Germinal center (tissue), 1 donor: ENCODE measurements at places on chromosomes 1 and 21.

DNA sequence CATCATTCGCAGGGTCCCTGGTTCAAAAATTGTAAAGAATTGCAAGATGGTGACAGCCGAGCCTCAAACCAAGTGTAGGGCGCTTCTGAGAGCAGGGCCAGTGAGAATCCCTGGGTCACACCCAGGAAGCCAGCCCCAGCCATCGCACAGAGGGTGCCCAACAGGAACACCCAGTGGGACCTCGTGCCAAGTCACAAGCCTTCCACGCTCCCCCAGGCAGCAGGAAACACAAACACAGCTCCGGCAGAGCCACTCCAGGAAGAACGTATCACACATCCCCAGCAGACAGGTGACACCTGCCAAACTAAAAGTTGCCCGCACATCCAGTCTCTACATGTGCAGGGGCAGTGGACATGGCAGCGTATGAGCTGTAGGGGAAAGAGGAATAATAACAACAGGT is 20.2 kb downstream of the DHRS3 start:
- DNase-seq = no peak

- DNase-seq = no peak
Observed at GRCh38 chr1:53091841-53092645, 30.0 kb downstream of the PODN start.

DNA sequence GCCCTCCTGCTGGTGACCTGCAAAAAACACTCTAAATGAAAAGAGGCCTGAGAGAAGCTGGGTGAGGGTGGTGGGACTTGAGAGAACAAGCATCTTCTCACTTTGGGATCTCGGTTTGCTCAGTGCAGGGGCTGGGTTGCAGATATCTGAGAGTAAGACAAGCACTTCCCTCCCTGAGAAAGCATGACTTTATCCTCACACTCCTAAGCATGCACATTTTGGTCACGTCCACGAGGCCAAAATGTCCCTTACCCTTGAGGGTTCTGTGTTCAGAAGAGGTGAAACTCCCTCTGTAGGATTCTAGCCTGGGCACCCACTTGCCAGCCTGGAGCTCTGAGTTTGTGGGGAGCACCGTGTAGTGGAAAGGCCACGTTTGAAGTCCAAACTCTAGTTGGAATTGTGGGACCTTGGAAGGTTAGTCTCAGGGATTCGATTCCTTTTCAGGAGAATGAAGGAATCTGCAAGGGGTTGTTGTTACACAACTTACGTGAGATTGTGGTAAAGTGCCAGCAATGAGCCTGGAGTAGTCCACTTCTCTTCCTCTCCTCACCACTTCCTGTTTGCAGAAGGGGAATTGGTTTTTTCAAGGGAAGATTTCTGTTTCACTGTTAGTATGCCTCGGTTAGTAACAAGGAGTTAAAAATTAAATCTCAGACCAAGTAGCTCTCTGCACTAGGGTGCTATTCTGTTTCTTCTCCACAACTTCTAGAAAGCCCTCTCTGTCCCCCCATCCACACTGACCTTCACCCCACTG is 3.0 kb downstream of the FCAMR start:
- DNase-seq = no peak

DNA sequence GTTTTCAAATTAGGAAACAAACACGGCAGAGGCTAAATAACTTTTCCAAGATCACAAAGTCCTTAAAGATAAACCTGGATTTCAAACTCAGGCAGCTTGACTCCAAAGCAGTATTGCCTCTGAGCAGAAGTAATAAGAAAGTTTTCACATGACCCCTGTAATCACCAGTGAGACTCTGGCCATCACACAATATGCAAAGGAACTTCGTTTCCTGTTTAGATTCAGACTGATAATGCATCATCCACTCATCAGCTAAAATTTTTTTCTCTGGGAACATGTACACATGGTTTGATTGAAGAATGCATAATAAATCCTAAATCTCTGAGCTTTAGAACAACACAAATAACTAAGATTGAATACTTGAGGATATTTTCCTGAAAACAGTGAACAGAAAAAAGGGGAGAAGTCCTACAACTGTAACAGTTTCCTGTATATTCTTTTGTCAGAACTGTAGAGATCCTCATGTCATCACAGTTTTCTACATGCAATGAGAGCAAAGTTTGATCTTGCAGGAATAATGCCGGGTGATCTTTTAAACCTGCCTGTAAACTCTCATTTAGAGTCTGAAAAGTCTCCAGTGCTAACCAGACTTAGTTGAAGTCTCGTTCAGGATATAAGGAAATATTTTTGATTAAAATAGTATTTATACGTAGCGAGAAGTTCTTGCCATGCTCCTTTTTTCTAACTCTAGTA is 225.3 kb downstream of the SPATA17 start:
- no peak for DNase-seq

DNA sequence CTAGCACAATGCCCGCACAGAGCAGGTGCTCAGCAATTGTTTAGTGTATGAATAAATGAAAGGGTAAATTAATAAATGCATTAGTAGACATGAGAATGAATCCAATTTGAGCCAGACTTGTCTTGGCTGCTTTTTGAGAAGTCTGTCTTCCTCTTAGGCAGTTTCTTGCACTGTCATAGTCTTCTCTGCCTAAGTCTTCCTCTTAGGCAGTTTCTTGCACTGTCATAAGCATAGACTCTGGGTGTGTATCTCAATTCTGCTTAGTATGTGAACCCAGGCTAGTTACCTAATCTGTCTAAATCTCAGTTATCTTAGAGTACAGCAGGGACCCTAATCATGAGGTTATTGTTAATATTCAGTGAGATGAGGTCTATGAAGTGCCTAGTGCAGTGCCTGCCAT is 27.2 kb downstream of the NHLH2 start:
- DNase-seq = no peak

GRCh38 chr1:107862064-107862463 is 102.9 kb downstream of the VAV3 start:
- DNase-seq = no peak

DNA sequence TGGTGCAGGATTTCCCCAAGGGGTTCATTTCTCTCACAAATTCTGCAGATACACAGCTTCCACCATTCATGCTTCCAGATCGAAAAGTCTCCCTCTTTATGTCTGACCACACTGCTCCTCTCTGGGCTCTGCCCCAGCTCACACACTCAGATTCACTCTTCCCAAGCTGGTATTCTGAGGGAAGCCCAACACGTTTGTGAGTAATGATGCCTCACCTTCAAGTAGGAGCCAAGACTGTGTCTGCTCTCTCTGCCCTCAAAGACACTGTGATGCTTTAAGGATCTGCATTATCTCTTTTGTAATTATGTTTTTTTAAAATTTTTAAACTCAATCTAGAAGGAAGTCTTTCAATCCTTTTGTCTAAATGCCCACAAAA is 19.8 kb downstream of the PRAMEF11 start:
- no peak for DNase-seq

- no peak for DNase-seq
Observed at GRCh38 chr1:55073187-55073916, 34.0 kb downstream of the PCSK9 start.

- no peak for DNase-seq
Observed at GRCh38 chr1:96352733-96353132, 368.9 kb upstream of the PTBP2 start.

GRCh38 chr1:77655431-77655974 is 27.0 kb downstream of the ZZZ3 start:
- no peak for DNase-seq

GRCh38 chr1:202858331-202858730 is 30.6 kb downstream of the RABIF start:
- DNase-seq = no peak

DNA sequence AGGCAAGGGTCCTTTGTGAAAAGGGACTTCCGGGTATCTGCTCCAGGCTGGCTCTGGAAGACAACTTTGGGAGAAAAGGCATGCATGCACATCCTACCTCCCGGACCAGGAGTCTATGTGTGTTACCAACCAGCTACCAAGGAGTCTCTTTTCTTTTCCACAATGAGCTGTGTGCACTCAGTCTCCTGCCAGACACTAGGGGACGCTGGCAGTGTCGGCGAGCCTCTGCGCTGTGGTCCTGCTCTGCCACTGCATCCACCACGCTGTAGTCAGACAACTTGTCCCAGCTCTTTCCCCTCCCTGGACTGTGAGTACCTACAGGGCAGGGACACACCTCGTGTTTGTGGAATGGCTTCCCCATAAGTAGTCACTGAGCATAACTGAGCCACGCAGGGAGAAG is 5.1 kb upstream of the SSR2 start:
- peak; percentile 60 for DNase-seq

GRCh38 chr1:228370439-228370940 is 36.1 kb downstream of the TRIM11 start:
- DNase-seq = no peak

GRCh38 chr1:6292102-6292501 is 31.2 kb upstream of the GPR153 start:
- DNase-seq = no peak

DNA sequence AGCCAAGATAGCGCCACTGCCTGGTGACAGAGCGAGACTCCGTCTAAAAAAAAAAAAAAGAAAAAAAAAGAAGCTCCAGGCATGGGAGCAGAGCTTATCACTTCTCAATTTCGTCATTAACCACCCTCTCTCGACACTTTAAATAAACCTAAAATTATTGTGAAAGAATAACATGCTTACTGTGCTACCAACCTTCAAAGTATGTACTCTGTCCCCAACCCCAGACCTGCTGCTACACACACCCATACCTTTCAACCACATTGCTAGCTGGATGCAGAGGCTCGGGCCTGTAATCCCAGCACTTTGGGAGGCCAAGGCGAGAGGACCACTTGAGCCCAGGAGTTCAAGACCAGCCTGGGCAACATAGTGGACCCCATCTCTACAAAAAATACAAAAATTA is 38.7 kb downstream of the GNPAT start:
- no peak for DNase-seq

DNA sequence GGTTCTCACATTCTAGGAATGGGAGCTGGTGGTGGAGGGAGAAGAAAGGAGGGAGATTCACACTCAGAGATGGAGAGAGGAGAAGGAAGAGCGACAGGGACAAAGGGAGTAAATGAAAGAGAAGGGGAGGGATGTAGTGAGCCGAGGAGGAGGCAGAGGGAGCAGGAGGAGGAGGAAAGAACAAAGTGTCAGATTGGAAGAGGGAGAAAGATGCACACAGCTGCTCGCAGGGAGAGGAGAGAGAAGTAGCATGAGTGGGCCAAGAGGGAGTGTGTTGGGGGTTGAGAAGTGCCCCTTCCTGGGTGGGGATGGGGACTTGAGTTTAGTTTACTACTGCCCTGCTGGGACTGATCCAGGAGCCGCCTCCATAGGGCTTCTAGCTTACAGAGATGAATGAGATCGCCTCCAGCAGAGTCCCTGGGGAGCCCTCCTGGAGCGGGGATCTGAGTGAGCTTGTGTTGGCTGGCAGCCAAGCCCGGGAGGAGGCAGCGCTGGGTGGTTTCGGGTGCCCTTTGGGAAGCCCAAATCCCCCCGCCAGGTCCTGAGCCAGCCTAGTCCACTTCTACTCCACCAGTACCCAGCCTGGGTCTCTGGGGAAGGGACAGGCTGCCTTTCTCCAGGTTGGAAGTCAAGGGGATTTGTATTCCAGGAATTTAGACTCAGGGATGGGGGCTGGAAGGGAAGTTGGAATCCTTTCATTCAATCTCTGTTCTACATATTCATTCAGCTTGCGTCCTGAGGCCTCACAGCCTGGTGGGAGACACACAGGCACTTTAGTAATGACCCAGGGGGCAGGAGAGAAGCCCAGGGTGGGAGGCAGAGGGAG is 20.9 kb downstream of the PTPRU start:
- DNase-seq = no peak

DNA sequence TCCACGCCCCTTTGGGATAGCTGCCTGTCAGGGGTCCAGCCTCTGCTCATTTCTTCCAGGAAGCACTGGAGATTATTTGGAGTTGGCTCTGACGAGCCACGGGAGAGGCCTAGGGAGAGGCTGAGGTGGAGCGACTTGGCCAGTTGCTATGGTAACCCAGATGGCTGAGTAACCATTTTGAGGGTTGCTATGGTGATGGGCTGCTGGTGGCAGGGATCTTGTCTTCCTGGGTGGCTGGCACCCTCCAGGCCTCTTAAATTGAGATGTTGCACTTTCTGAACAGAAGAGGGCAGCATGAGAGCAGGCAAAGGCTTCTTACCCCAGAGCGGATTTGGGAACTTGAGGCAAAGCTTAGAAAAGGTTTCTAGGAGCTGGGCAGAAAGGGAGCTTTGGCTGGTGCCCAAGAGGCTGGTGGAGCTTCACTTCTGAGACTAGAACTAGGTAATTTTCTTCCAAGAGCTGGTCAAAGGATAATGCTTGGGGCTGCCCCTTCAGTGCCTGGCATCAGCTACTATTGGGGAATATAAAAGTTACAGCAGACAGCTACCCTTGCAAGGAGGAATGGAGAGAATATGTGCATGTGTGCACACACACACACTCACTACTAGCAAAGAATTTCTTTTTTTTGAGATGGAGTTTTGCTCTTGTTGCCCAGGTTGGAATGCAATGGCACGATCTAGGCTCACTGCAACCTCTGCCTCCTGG is 72.5 kb downstream of the NDUFS5 start:
- DNase-seq = peak; percentile 83

GRCh38 chr1:78799926-78800325 is 150.3 kb downstream of the IFI44 start:
- no peak for DNase-seq

GRCh38 chr1:164579381-164579780 is 20.4 kb downstream of the PBX1 start:
- no peak for DNase-seq

DNA sequence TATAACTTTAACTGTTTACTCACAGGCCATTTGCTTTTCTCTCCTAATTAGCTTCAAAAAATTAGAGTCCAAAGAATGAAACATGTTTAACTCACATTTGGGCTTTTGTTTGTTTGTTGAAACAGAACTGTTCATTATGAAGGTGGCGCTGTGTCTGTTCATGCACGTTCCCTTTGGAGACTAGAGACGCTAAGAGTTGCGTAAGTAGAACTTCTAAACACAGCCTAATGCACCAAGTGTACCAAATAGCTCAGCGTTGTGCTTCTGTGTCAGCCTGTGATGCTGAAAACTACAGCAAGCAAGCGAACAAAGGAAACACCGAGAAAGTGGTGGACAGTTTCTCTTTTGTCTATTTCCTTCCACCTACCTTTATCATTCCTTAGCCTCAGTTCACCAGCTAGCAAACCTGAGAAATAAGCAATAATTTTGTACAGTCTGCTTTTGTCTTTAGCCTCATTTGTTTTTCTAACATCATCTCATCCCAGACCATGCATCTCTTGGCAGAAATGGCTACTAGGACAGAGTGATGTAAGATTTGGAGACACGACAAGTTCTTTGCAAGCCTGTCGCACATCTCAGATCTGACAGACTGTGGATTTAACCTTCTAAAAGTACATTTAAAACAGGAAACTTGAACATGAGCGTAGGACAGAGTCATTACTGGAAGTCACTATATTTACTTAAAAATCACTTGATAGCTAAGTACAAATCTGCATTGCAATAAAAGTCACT is 375.1 kb downstream of the RYR2 start:
- DNase-seq = no peak
